Substantia nigra (tissue), 51 donors: ENCODE measurements at places on chromosomes 4 and X.

DNA sequence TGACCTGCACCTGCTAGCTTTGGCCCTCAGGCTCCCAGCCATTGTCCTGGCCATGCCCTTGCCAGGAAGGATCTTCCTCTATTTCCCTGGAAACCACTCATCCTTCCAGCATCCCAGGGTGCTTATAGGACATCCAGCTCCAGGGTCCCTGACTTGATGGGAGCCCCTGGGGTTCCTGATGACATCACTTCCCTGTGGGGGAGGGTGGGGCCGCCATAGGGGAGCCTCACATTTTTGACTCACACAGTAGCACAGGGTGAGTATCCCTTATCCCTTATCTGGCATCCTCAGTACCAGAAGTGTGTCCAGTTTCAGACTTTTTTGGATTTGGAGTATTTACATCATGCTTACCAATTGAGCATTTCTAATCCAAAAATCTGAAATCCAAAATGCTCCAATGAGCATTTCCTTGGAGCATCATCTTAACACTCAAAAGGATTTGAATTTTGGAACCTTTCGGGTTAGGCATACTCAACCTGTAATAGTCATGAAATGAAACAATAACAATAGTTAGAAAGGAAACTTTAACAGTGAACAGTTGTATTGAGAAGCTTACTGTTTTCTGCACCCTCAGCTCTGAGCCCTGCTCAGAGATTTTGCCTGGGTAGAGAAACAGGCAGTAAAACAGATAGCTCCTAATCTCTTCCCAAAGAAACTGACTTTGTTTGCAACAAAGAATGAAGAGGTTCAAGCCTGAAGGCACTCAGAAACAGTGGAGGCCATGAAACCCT is 22.1 kb downstream of the TNIP2 start:
- no peak for DNase-seq

DNA sequence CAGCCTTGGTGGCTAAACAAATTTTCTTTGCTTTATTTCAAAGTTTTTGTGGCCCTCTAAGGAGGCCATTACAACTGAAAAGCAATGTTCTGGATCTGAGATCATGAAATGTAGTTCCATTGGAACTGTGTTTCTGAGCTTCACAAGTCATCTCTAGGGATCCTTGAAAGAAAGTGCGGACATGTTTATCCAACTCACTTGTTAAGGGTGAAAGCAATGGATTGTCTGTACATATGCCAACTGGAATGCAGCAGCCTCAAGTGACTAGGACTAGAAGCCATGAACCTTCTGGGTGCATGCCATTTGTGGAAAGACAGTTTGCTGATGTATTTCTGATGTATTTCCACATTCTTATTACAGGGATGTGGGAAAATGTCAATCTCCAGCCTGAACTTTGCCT is 36.7 kb upstream of the KLHL13 start:
- DNase-seq = no peak

GRCh38 chr4:145755802-145756201 is 75.9 kb downstream of the C4orf51 start:
- DNase-seq = no peak

- DNase-seq = no peak
Measured at GRCh38 chr4:185307136-185307950, 88.4 kb downstream of the LRP2BP start.
